Left lung (tissue), 14 donors: ENCODE measurements at places on chromosomes 11 and 22. TPM values are rescaled to one million over a fixed set of nuclear protein-coding genes. Genes with fewer than 3 reads are reported as not detected.
A peak's percentile ranks its signal among the peaks of the same experiment; 100 is the strongest.

OR4B1 gene
- polyA plus RNA-seq: not detected

DBX1 gene
- not detected for polyA plus RNA-seq

GRCh38 chr22:44266796-44267760 is 45.7 kb downstream of the SHISAL1 start:
- no peak overlapping the region for H3K4me3 ChIP-seq
- no peaks in the 10 kb centered on the region for H3K4me1 ChIP-seq
- no peak overlapping the region for H3K27ac ChIP-seq
- H3K27me3 ChIP-seq: no peaks in the 10 kb centered on the region
- no peaks in the 10 kb centered on the region for H3K36me3 ChIP-seq

- no peaks in the 10 kb centered on the region for H3K36me3 ChIP-seq
- peak within 1 kb of the TSS; percentile 73 for H3K4me3 ChIP-seq
- H3K27me3 ChIP-seq: no peaks in the 10 kb centered on the region
- H3K4me1 ChIP-seq: peaks cover 9% of the 10 kb centered on the region
- peak within 1 kb of the TSS; percentile 56 for H3K27ac ChIP-seq
- DNase-seq: peak; percentile 92
These were observed at the start of gene NCR3LG1 for GRCh38 chr11:17351510-17352176. Gene NCR3LG1 (plus strand): TSS chr11:17351800. CDS start chr11:17351970, 170 bp downstream.

DNA sequence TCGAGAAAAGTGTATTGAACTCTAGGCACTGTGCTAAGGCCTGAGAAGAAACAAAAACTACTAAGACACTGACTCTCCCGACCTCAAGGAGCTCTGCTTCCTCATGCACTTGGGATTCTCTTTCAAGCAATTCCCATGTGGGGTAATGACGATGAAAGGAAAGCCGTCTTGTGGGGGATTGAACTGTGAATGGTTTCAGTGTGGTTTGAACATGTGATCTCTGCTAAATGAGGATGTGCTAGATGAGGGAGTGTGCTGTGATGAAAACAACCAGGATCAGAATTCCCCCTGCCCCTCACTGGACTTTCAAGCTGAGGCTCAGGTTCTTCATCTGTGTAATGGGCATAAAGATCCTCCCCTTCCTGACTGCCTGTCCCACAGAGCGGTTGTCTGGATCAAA is 74.9 kb downstream of the DEPDC5 start:
- no peaks in the 10 kb centered on the region for H3K4me1 ChIP-seq
- H3K27me3 ChIP-seq: no peaks in the 10 kb centered on the region
- DNase-seq: no peak
- peaks cover 77% of the 10 kb centered on the region for H3K36me3 ChIP-seq
- no peak overlapping the region for H3K27ac ChIP-seq

DNA sequence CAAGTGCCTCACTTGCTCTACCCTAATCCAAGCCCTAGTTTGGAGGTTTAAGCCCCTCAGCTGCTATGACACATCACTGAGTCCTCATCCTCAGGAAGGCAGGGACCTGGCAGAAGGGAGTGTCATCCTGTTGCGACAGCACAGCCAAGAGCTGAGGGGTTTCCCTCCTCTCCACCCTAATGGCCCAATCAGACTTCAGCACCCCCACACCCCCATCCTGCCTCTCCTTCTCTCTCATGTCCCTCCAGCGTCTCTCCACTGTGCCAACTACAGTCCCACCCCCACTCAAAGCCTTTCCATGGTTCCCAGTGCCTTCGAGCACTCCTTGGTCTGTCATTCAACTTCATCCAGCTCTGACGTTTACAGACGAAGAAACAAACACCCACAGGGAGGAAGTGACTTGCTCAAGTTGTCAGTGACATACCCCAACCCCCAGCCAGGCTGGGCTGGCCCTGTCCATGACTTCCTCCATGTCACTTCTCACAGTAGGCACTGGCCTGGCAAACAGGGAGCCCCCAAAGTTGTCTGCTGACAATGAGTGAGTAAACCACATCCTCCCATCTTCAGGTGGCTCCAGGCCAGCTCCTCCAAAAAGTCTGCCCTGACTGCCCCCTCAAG is 15.6 kb downstream of the ARAP1 start:
- peak overlapping the region; percentile 91 for H3K27ac ChIP-seq
- H3K27me3 ChIP-seq: no peaks in the 10 kb centered on the region
- H3K4me1 ChIP-seq: peaks cover 98% of the 10 kb centered on the region
- DNase-seq: peak; percentile 91

- no peaks in the 10 kb centered on the region for H3K27me3 ChIP-seq
- H3K36me3 ChIP-seq: no peaks in the 10 kb centered on the region
- peaks cover 30% of the 10 kb centered on the region for H3K4me1 ChIP-seq
- H3K4me3 ChIP-seq: no peak overlapping the region
These were observed 107.6 kb downstream of the RBFOX2 start for GRCh38 chr22:35921044-35921443.

DNA sequence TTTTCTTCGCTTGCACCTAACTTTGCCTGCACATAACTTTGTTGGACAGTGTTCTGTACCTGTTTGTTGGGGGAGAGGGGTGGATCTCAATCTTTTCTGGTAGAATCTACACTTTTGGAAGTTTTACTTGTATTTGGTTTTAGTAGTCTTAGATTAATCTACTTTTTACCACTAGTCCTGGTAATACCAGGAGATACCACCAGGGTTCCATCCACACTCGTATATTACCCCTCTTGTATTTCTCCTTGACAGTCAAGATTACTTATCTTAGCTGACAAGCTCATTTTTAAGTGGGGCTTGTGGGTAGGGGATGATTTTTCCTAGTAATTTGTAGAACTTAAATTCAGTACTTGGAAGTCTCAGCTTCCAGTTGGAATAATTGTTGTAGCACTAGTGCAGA is 37.3 kb upstream of the TECTA start:
- H3K27ac ChIP-seq: no peak overlapping the region
- no peaks in the 10 kb centered on the region for H3K4me1 ChIP-seq
- no peak for DNase-seq
- no peaks in the 10 kb centered on the region for H3K27me3 ChIP-seq

DNA sequence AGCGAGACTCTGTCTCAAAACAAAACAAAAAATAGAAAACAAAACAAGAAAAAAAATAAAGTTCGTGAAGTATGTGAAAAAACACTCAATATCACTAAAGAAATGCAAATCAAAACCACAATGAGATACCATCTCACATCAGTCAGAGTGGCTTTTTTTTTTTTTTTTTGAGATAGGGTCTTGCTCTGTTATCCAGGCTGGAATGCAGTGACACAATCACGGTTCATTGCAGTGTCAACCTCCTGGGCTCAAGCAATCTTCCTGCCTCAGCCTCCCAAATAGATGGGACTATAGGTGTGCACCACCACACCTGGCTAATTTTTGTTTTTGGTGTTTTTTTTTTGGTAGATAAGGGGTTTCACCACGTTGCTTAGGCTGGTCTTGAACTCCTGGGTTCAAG is 37.5 kb downstream of the ATG16L2 start:
- DNase-seq: no peak
- H3K4me1 ChIP-seq: no peaks in the 10 kb centered on the region
- H3K27me3 ChIP-seq: no peaks in the 10 kb centered on the region

GRCh38 chr11:29452146-29452545 is 564.7 kb downstream of the KCNA4 start:
- no peak overlapping the region for H3K27ac ChIP-seq
- no peaks in the 10 kb centered on the region for H3K4me1 ChIP-seq
- no peaks in the 10 kb centered on the region for H3K27me3 ChIP-seq
- H3K4me3 ChIP-seq: no peak overlapping the region
- H3K36me3 ChIP-seq: no peaks in the 10 kb centered on the region

DNA sequence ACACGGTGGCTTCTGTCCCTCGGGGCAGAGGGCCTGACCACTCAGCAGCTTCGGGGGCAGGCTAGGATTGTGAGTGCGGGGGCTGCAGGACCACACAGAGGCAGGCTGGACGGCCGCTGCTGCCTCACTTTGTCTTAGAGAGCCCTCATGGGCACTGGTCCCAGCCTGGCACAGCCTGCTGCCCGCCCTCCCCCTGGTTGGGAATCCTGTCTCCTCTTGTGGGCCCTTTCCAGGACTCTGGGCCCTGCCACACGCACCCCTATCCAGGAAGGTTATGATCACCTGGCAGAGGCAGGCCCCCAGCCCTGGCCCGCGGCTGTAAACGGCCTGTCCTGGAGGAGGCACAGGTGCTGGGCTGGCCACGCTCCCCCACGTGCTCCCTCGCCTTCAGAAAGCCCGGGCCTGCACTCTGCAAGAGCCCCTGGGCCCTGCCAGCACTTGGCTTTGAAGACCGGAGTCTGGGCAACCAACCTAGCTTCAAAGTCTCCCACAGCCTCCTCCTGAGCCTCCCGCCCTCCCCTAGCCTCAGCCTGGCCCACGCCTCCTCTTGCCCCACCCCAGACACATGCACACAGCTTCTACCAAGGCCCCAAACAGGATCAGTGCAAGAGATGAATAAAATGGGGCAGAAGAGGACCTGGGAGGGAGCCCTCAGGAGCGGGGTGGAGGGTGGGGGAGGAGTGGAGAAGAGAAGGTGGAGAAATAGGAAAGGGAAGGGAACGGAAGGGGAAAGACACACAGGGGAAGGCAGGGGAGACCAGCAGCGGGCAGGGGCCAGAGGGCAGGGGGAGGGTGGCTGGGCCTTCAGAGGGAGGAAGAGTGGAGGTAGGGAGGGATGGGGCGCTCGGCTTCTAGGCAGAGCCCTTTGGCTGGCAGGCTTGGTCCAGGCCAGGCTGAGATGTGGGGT is 31.0 kb downstream of the SYT7 start:
- no peaks in the 10 kb centered on the region for H3K4me1 ChIP-seq
- H3K27ac ChIP-seq: no peak overlapping the region
- no peak for DNase-seq

DNA sequence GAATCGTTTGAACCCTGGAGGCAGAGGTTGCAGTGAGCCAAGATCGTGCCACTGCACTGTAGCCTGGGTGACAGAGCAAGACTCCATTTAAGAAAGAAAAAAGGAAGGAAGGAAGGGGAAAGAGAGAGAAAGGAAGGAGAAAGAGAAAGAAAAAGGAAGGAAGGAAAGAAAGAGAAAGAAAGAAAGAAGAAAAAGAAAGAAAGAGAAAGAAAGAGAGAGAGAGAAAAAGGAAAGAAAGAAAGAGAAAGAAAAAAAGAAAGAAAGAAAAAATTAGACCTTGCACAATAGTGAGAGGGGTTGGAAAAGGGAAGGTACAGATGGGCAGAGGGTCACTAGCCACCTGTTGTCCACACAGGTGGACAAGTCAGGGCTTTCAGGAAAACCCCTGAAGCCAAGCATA is 57.6 kb upstream of the RTL6 start:
- peaks cover 6% of the 10 kb centered on the region for H3K4me1 ChIP-seq
- H3K27ac ChIP-seq: no peak overlapping the region
- no peaks in the 10 kb centered on the region for H3K36me3 ChIP-seq
- peaks cover 14% of the 10 kb centered on the region for H3K27me3 ChIP-seq
